ENCODE measurements at places on chromosomes 2 and 18. TPM values are rescaled to one million over a fixed set of nuclear protein-coding genes. Genes with fewer than 3 reads are reported as not detected.

- DNase-seq: no peak
These were observed 216.1 kb upstream of the FSIP2 start for GRCh38 chr2:185522472-185522871.

GRCh38 chr2:198102856-198103255 lies 298.5 kb downstream of the PLCL1 start:
- DNase-seq: no peak

DNA sequence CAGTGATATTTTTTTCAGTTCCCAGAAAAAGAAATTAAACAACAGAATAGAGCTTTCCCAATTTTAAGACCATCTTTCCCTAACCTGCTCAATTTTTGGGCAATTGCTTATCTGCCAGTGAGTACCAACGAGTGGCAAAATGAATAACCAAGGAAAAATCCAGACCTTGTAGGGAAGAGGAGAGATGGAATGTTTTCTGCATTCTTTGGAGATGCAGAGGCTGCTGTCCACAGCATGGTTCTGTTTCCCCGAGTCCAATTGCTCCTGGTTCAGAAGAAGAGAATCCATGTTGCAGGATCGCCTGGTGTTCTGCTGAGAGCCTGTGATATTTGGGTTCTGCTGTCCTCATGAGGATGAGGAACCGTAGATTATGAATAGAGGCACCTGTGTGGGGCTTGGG lies 68.2 kb upstream of the MGAT5 start:
- no peak for DNase-seq

DNA sequence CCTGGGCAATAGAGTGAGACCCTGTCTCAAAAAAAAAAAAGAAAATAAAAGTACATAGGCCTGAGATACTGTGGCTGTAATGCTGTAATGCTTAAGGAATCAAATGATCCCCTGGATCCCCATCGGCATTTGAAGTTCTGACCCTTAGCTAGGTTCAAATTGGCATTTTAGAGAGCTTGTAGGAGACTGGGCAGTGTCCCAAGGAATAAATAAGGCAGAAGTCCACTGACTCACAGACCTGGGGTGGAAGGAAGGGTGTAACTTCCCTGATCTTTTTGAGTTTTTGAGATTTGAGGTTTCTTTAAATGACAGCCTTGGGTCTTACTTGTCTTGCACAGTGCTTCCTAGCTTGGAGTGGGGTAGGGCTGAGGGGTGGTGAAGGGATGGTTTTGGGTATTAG lies 553.7 kb downstream of the SLC4A3 start:
- peak; percentile 50 for DNase-seq

- no peak for DNase-seq
These were observed 485.4 kb upstream of the SLC8A1 start for GRCh38 chr2:40937284-40937683.

DNA sequence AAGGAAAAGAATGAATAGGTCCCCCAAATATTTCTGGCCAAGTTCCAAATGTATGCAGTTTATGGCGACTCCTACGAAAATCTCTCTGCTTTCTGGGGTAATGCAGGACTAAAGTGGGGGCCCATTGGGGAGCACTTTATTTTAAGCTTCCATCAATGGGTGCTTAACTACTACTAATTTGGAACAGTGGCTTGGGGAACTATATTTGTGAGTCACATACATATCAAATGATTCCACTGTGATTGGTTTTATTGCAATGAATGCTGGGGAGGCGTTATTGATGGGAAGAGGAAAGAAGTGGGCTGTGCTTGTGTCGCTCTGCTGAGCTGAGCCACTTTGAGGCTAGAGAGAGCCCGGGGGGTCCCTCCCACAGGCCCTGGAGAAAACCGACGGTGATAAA lies 560.4 kb upstream of the SALL3 start:
- DNase-seq: no peak

DNA sequence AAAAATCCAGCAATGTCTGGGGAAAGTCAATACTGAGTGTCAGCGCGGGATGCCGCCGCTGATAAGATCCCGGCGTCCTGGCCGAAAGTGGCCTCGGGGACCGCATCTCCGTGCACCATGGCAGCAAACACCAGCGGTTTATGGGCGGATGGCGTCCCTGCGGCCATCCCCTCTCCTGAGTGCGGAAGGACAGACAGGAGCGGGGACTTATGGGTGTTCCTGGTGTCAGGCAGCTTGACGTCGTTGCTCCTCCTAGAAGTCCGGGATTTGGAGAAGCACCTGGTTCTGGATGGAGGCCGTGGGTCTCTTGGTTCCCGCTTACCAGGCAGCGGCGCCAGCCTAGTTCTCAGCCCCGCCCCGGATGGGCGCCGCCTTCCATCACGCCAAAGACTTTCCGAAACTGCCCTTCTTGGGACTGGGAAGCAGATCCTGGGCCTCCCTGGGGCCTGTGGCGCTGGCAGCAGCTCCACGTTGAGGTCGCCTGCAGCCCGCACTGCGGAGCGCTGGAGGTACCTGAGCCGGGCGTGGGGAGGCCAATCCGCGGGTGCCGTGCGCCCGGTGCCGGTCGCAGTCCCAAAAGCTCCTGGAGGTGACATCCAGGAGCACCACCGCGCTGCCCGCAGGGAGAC lies 119.1 kb downstream of the CCDC74A start:
- peak; percentile 28 for DNase-seq

- no peak for DNase-seq
These were observed 726.6 kb upstream of the FANCL start for GRCh38 chr2:58967736-58968135.

DNA sequence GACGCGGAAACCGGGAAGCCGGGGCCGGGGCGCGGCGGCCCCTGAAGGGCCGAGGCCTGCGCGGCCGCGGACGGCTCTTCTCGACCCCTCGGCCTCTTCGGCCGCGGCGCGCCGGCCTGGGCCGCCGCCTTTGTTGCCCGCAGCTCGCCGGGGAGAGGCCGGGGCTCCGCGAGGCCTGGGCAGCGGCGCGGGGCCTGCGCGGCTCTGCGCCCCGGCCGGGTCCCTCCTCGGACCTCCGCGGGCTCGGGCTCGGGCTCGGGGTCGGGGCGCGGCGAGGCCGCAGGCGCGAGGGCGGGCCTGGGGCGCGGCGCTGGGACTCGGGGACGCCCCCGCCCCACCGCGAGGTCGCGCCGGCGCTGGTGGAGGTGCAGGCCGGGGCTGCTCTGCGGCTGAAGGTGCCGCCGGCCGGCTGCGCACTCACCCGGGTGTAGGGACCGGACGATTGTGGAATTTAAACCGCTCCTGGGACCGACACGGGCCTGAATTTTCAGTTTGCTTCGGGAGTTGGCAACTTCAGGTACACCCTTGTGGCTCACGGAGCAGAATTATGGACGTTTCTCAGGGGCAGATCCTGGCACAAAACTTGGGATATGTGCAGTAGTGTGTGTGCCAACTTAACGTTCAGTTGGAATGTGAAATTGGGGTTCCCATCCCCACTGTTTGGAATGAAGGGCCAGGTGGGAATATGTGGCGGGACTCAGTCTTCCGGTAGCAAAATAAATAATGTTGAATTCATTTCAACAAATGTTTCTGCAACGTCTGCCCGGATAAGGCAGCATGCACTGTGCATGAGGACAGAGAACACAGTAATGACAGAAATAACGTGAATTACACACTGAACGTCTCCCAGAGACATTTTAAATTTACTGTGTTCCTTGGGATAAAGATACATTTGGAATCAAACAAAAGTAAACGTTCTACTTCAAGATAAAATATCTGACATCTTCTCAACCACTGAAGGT lies 787 bp downstream of the SOCS6 start:
- DNase-seq: peak; percentile 17

- DNase-seq: no peak
These were observed 318.0 kb downstream of the MYCN start for GRCh38 chr2:16258350-16258749.

DNA sequence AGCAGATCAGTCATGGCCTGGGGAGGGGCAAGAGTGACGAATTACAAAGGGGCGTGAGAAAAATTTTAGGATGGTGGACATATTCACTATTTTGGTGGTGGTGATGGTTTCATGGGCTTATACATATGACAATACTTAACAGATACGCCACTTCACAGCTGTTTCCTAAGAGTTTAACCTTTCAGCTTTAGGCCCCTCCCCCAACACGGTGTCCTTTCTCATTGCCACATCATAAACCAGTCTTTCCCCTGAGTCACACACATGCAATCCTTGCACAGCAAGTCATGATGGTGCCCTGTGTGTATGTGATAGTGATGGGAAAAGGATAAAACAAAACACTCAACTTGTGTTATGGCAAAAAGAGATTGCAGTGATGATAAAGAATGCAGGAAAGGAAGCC lies 47.6 kb upstream of the IL1R1 start:
- peak; percentile 88 for DNase-seq

DNA sequence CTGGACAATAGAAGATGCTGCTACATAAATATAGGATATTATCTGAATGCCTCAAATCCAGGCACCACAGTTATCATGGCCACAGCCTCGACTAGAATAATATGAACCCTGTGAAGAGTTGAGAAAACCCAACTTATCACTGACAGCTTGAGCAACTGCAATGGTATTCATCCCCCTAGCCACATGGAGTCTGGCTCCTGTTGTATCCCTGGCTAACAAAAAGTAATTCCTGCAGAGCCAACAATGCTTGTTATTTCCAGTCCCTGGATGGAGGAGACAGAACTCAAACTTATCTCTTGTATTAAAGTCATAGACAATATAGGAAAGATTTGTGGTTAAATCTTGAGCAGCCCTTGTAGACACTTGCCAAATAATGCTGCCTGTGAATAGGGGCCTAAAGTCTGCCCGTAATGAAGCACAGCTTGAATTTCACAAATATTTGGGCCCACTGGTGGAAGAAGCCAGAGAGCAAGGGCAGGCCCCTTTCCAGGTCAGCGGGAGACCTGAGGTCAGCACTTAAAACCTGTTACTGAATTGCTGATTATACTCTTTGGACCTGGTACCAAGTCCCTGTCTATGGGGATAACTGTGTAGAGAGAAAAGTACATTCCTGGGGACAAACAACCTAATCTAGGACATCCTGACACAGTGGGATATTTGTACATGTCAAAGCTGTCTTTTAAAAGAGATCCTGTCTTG lies 28.4 kb upstream of the SUCLG1 start:
- DNase-seq: no peak

DNA sequence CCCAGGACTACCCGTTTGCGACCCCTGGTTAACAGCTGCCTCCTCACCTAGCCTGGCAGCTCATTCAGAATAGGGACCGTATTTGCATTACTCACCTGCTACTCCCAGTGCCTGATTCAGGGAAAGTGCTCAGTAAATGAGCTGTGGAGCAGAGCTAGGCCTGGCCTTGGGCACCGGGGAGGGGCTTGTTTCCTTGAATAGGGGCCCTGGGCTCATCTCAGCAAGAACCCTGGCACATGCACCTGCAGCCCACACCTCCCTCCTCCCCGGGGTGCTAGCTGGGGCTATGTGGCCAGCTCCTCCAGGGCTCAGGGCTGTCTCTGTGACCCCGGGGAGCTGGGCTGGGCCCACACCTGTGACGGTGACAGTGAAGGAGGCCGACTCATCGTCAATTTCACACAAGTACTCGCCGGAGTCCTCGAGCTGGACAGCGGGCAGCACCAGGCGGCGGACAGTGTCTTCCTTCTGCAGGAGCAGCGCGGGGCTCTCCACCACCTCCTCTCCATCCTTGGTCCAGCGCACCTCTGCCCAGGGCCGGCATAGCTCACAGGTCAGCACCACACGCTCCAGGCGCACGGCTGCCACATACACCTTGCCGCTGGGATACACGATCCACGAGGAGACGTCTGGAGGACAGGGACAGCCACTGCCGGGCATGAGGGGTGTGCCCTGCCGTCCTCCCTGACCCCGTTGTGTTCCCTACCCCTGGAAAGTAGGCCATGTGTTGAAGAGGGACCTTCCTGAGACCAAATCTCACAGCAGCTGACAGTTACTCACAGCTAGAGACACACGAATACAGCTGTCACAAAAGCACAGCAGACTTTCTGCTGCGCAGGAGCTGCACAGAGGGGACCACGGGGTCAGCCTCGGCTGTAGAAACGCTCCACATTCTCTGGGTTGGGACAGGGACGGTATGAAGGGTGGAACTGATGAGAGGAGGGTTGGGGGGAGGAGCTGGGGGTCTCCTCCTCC lies 9.0 kb downstream of the OBSL1 start:
- no peak for DNase-seq

DNA sequence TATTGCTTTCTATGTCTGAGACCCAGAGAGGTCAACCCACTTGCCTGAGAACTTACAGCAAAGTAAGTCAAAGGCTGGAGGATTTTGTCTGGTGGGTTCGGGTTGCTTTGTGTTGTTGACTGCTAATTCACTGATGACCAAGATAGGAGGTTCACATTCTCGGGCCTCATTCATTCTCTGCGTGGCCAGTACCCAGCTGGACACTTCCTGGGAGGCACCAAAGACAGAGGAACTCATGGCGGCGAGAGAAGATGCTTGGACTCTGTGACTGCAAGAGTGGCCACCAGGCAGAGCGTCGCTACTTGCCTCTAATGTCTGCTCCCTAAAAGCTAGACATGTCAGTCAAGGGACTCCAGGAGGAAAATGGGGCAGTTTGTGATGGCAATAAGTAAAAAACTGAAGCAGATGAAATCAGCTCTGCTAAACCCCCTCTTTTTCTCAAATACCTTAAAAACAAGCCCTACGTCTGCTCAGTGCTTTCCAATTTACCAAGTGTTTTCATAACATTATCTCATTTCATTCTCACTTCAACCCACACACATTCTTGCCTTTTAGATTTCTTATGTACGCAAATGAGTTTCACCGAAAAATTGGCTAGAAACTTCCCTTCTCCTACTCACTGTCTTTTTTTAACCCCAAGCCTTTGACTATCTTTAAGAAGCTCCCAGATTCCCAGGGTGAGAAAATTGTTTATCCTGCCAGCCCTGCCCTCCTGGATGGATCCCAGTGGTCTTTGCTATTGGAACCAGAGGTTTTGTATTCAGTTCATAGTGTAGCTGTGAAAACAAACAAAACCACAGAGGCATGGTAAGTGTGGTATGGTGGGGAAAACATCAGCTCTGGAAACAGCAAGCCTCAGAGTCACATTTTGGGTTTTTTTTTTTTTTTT lies 4.9 kb upstream of the LBH start:
- DNase-seq: no peak

- DNase-seq: no peak
These were observed 265.8 kb upstream of the CYRIA start for GRCh38 chr2:16931441-16931840.

The GBX2 gene
- 0.24 TPM for total RNA-seq

The HRH4 gene
- total RNA-seq: not detected

The SERPINB8 gene
- 41.0 TPM for total RNA-seq

The POTEJ gene
- total RNA-seq: not detected
